ENCODE measurements at places on chromosomes 1 and 21. TPM values are rescaled to one million over a fixed set of nuclear protein-coding genes. Genes with fewer than 3 reads are reported as not detected.

Gene RPTN
- total RNA-seq = not detected

- DNase-seq = no peak
These were observed 253.1 kb upstream of the ADGRL4 start for GRCh38 chr1:79259390-79260336.

Gene ZNF669
- 16.8 TPM for total RNA-seq

Gene C2CD4D
- not detected for total RNA-seq

DNA sequence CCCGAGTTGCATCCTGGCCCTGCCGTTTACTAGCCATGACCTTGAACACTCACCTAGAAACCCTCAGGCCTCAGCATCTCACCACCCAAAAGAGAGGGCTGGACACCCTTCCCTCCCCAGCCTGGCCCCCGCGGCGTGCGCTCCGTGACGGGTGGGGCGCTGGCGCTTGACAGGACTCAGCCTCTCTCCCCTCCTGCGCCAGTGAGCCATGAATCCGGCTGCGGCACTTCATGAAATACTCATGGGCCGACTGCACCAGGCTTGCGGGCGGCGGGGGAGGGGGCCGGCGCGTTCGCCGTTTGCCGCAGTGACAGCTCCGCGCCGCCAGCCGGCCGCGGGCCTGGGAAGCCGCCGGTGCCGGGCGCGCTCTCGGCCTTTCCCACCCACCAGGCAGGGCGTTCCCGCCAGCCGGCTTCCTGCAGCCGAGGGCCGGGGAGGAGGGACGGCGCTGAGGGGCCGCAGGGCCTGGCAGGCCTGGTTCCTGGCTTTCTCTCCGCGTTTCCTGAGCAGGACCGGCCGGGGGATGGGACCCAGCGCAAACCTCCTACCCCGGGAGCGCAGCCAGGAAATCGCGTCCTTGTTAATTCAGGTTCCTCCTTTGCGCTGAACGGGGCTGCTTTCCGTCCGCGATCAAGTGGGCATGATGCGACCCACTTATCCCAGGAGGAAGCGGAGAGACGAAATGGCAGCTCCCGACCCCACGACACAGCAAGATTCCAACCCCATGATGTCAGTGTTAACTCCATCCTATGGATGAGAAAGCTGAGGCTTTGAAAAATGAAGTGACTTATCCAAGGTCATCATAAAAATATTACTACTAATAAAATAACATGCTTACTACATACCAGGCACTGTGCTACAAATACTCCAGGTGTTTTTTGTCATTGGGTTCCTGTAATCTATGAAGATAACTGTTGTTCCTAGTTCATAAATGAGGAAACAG lies 9.1 kb upstream of the LUZP1 start:
- peak; percentile 80 for DNase-seq

Gene CD247
- total RNA-seq = not detected

Gene FAM76A
- total RNA-seq = 12.1 TPM

GRCh38 chr1:177567393-177567792 lies 396.6 kb downstream of the BRINP2 start:
- no peak for DNase-seq

Gene RGS4
- 10.4 TPM for total RNA-seq

Gene SPRR4
- not detected for total RNA-seq

Gene BNIPL
- 0.20 TPM for total RNA-seq

DNA sequence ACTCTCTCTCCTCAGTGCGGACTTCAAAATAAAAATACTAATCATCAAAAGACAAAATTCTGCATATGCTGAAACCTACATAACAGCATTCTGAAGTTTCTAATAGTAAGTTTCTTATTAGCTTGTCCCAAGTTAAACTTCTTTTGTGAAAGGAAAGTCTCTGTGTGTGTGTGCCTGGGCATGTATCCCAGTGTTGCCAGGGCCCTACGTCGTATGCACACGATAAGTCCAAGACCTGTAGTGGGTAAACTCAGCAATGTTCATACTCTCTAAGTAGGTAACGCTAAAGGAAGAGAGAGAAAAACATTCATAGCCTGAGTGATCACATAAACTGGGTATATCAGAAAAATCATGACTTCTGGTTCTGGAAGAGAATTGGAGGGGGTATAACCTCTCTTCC lies 465.7 kb downstream of the SMYD3 start:
- no peak for DNase-seq

DNA sequence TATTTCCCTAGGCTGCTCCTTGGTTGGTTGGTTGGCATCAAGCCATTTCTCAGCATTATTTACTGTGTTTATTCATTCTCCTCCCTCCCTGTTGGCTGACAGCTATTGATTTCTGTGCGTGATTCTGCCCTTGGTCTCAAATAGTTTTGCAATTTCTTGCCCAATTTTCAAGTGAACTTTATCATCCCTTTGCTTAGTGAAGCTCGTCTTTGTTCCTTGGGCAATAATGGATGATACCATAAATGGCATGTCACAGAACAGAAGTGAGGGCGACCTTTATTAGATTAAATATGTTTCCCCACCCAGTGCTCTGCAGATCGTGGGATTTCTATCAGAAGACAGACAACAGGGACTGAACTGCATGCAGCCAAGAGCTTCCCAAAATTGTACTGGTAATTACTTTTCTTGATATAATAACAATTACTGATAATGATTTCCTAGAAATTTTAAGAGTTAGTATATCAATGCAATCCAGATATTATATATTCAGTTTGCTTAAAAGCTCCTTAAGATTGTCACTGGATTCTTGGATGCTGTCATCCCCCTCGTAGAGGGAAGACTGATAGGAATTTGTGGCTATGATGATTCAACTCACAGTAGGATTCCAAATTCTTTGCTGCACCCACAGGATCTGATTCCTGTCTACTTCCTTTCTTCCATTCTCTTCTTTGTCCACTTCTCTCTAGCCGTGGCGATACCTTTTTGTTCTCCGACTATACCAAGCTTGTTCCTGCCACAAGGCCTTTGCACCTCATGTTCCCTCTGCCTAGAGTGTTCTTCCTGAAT lies 122.1 kb upstream of the KAZN start:
- no peak for DNase-seq

DNA sequence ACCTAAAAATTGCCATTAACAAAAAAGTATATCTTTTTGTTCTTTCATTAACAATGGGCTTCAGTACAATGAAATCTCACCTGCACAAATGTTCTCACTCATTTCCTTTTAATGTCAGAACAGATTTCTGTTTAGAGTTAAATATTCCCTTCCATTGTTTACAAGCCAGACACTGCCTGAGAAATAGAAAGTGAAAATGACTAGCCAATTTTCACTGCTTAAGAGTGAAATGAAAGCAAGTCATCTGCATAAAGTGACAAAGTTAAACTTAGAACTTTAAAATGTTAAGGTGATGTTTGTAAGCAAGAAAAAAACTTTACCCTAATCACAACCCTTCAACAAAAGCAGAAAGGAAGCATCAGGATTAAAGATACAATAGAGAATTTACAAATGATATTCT lies 27.5 kb downstream of the COA6 start:
- DNase-seq = no peak

Gene SIM2
- total RNA-seq = 8.0 TPM

Gene FCMR
- total RNA-seq = 0.36 TPM

DNA sequence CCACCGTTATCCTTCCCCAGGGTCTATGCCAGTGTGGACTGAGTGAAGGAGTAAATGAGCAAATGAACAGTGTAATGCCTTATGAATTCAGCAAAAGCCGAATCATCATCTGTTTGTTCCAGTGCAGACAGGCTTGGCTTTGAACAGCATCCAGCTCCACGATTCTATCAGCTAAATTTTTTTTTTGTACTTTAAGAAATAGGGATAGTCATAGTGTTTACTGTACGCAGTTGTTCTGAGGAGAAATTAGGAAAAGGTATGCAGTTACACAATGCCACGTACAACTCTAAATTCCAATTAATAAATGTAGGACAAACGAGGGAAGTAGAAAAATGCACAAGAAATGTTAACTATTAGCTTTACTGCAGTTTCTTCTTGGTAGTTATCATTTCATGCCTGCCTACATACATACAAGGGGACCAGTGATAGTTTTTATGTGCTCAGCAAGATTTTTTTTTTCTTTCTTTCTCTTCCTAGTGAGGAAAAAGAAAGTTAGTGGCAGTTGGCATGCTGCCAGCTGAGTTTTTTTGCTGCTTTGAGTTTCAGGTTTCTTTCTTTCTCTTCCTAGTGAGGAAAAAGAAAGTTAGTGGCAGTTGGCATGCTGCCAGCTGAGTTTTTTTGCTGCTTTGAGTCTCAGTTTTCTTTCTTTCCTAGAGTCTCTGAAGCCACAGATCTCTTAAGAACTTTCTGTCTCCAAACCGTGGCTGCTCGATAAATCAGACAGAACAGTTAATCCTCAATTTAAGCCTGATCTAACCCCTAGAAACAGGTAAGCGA lies at the start of gene IFI44L:
IFI44L (plus strand) TSS at position 646 of the 777 bp plus-strand sequence. CDS start 7,468 bp downstream, outside the sequence.
- peak; percentile 31 for DNase-seq

- DNase-seq = no peak
These were observed 28.5 kb upstream of the SELENON start for GRCh38 chr1:25771221-25772114.

Gene SYCP1
- total RNA-seq = not detected

DNA sequence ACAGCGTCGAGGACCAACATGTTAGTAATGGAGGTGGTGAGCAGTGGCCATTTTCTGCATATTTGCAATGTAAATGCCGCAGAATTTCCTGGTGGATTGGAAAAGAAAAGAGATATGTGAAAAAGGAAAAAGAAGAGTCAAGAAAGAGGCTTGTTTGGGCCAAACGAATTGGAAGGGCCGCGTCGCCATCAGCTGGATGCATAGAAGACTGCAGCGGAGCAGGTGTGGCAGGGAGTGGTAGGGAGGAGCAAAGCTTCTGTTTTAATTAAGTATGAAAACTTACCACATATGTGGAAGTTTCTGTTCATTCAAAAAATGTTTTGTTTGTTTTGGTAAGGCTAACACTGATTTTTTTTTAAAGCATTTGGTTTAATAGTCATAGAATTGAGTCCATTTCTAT lies 690.7 kb downstream of the NCAM2 start:
- DNase-seq = peak; percentile 17

DNA sequence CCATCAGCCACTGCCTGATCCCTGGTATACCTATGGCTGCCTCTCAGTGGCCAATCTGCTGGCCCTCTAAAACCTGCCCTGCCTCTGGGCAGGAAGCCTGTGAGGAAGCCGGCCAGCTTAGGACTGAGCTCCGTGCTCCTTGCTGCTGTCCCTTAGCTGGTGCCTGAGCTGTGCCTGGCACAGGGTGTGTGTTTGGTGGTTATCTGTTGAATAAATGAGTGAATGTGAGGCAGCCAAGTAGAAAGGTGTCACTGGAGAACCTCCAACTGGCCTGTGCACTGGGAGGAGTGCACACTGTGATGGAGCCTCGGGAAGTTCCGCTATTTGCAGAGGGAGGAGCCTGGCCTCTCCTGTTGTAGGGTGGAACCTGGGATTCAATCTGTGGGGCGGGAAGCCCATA lies 63.4 kb upstream of the STUM start:
- no peak for DNase-seq

DNA sequence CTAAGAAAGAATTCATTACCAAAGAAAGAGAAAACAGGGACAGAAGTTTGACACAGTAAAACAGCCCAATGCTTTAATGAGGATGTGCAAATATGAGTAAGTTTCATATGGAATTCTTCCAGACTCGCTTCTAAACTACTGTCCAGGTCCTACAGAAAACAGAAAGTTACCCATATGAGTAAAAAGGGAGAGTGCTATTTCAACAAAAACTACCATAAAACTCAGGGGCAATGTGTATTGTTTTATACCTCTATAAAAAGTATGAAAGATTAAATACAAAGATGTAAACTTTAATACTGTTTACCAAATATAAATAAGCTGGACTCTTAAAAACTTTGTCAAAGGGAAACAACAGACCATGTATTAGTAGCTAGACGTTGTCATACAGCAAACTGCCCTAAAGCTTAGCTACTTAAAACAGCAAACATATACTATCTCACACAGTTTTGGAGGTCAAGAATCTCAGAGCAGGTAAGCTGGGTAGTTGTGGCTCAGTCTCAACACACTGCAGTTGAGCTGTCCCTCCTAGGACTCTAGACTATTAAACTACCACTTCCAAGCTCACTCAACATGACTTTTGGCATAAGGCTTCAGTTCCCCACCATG lies 174.9 kb downstream of the COP1 start:
- DNase-seq = no peak

- DNase-seq = peak; percentile 61
These were observed 20.7 kb upstream of the PRSS38 start for GRCh38 chr1:227794817-227795192.

GRCh38 chr1:184479435-184480167 lies 92.8 kb downstream of the C1orf21 start:
- no peak for DNase-seq

GRCh38 chr1:116910379-116911187 lies 867 bp downstream of the PTGFRN start:
- DNase-seq = peak; percentile 47

Gene ZNF697
- 0.22 TPM for total RNA-seq

DNA sequence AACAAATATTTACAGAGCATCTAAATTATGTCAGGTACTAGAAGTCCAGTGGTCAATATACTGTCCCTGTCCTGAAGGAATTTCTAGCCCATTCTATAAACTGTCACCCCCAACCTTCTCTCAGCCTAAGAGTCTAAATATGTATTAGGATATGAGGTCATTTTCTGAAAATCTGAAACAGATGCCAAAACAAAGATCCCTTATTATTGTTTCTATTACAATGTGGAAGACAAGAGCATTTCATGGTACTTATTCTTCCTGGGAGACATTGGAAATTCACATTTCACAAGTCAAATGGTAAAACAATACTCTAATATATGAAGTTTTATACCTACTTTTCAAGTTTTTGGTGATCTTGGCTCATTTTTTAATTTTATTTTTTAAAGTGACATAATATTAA lies 2.6 kb downstream of the CLCA1 start:
- DNase-seq = no peak

DNA sequence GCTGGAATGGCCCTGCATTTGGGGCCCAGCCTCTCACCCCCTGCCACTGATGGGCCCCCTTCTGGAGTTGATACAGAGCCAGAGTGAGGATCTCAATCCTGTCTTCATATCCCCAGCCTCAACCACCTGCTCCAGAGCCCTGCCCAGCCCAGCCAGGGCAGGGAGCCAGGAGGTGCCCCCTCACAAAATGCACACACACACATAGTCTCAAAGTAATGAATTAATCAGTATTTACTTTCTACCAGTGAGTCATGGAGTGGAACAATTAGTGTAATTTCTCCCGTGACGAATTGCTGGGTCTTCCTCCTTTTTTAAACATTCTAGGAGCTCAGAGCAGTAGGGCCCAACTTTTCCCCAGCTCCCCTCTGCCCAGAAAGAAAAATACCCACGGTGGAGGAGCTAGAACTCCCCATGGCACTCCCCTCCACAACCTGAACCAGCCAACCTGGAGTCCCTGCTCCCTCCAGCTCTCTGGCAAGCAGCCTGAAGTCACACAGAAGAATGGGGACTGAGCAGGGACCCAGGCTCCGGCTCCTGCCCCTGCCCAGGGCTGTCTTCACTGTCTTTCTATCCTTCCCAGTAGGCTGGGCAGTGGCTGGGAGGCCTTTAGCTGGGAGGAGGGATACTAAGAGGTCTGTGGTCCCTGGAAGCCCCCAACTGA lies 29.3 kb downstream of the SDC3 start:
- no peak for DNase-seq

DNA sequence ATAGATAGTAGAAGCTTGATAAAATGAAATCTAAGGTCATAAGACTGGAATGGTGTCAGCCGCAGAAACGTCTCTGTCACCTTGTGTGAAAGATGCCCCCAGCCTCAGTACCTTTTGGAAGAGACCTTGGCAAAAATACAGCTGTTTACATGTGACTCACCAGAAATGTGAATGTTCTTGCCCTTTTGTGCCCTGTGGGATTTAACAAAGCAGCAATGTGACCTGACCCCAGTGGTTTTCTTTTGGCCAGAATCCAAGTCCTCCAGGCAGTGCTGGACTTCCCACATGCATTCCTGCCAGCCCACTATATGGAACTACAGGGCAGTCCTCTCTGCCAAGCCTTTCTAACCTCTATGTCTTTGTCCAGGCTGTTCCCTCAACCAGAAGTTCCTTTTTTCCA lies 27.2 kb upstream of the LRRC8C start:
- DNase-seq = peak; percentile 73

Measured in MG63 (cell line).